ENCODE measurements at places on chromosomes 16 and 17.

GRCh38 chr16:87729266-87729954 is 36.4 kb downstream of the KLHDC4 start:
- DNase-seq = no peak

DNA sequence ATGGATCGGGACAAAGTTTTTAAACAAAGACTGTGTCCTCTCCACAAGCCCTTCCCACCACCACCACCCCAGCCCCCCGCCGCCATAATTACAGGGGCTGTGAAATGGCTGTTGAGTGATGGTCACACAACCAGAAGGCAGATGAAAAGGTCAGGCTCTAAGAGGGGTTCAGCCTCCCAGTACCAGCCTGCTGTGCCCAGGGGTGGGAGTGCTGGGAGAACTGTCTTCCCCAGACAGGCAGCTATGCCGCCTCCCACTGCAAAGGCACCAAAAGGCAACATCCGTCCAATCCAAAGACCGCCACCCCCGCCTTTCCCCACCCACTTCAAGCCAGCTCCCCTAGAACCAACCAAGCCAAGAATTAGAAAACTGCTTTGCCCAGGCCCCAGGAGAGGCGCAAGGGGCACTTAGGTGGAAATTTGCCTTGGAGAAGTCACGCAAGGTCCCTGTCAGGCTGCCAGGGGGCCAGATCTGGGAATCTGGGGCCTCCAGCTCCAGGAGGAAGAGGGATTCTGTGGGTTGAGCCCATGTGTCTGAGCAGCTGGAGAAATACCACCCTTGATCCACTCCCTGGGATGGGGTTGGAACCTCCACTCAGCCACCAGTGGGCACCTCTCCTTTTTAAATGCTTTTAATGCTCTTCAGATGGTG is 14.4 kb downstream of the CARHSP1 start:
- no peak for DNase-seq

- no peak for DNase-seq
Measured at GRCh38 chr17:4394208-4395110, 28.0 kb upstream of the UBE2G1 start.

DNA sequence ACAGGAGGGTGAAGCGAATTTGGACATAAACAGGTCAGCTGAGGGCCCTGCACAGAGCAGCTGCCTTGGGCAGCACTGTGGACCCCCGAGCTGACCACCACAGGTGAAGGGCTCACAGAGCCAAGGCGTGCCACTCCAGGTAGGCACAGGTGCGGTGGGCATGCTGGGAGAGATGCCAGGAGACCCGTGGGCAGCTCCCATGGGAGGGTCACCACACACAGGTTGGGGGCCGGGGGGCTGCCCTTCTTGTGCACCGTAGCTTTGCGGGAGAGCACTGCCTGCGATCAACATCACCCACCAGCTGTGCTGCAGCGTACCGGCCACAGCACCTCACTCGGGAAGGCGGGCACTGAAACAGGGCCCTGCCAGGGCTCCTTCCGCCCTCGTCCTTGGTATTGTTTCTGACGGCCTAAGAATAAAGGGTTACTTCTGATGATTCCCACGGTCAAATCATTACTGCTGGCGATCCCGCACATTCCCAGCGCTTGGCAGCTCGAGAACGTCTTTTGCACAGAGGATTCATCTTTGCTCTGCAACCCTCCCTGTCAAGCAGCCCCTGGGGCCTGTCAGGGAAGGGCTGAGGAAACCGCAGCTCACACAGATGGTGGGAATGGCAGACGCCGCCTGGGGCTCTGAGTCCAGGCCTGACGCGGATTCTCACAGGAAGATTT is 181.7 kb downstream of the BANP start:
- no peak for DNase-seq

DNA sequence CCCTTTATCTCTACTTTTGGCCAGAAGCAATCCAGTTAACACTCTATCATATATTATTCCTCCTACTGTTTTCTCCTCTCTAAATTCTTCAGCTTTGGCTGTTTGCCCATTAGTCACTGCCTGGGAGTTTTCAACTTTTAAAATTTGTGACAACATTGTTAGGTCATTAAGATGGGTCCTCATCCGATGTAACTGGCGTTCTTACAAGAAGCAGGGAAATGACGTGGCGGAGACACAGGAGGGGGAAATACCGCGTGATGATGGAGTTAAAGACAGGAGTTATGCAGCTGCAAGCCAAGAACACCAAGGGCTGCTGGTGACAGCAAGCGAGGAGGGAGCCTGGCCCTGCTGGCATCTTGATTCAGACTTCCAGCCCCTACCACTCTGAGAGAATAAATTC is 34.8 kb upstream of the CPHXL start:
- no peak for DNase-seq

GRCh38 chr17:50482516-50482915 is 3.9 kb downstream of the RSAD1 start:
- peak; percentile 51 for DNase-seq

DNA sequence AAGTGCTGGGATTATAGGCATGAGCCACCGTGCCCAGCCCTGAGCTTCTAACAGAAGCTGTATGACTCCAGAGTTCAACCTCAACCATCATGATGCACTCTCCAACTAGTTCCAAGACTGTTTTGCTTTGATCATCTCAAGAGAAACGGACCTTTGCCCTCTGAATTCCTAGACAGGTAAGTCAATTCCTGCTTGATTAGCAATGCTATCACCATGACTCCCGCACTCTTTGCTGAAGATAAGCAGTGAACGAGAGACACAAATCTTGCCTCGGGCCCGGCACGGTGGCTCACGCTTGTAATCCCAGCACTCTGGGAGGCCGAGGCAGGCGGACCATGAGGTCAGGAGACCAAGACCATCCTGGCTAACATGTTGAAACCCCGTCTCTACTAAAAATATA is 22.2 kb downstream of the ANKFY1 start:
- no peak for DNase-seq

DNA sequence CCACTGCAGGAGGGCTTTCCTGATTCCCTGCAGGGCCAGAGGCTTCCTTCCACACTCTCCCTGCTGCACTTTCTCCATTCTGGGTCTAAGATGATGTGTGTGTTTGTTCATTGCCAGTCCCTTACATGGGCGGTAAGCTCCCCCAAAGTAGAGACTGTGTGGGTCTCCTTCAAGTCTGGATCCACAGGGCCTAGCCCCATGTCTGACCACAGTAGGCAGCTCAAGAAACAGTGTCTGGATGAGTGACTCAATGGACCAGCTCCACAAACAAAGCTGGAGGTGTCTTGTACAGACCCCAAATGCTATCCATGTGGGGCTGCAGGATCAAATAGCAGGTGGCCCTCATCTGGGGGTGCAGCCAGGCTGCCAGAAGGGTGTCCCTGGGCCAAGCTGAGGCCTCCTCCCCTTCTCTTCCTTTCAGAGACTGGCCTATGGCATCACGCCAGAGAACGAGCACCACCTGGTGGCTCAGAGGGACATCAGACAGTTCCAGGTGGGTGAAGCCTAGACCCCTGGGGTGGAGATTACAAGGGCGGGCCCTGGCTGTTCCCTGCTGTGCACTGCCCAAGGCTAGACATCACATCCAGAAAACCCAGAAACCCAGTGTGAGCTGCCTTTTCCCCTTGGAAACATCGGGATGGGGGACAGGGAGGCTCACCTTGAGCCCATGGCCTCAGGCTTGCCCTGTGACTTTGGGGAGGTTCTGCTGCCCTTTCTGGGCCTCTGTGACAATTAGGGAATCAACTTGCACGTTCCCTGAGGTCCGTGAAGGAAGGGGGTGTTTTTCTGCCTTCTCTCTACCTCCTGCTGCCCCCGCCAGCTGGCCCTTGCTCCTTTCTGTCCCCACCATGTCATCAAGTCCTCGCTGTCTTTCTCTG is 45.9 kb downstream of the SLC6A2 start:
- no peak for DNase-seq
